ENCODE measurements at places on chromosomes 1 and 21. TPM values are rescaled to one million over a fixed set of nuclear protein-coding genes. Genes with fewer than 3 reads are reported as not detected.
A peak's percentile ranks its signal among the peaks of the same experiment; 100 is the strongest.

OR6N1 gene
- total RNA-seq = not detected

DYNLT5 gene
- total RNA-seq = 0.65 TPM

GJA8 gene
- total RNA-seq = not detected

TBX15 gene
- total RNA-seq = 2.3 TPM

CCDC185 gene
- not detected for total RNA-seq

RHEX gene
- total RNA-seq = 1.7 TPM

DNA sequence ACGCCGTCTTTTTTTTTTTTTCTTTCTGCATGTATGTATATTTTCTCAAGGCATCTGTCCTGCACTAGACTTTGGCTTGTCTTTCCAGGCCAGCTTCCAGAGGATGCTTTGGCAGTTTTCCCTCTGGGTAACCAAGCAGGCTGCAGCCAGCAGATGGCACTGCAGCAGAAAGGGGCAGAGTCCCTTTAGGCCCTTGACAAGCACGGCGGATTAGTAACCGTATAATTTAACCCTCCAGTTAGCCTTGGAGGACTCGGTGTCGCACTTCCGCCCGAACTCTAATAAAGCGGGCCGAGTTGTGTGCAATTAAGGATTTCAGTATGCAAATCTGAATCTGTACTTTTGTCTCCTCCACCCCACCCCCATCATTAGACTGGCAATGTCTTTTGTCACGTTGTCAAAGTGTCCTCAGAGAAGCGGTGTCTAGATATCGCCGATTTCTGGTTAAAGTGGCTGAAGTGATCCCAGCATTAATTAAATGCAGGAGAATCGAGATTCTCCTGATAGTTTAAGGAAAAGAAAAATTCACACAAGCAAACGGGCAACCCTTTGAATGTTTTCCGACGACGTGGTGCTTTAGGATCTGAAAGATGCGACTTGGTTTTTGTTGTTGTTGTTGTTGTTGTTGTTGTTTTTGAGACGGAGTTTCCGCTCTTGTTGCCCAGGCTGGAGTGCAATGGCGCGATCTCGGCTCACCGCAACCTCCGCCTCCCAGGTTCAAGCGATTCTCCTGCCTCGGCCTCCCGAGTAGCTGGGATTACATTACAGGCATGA, 1.1 kb upstream of the TMEM167B start:
- peak; percentile 61 for DNase-seq

GRCh38 chr1:93328809-93329760, 16.6 kb upstream of the DR1 start:
- no peak for DNase-seq

GRCh38 chr1:236018885-236019453, 45.9 kb downstream of the NID1 start:
- DNase-seq = peak; percentile 89

- no peak for DNase-seq
Observed at GRCh38 chr1:152880316-152880715, 2.2 kb downstream of the SMCP start.

DNA sequence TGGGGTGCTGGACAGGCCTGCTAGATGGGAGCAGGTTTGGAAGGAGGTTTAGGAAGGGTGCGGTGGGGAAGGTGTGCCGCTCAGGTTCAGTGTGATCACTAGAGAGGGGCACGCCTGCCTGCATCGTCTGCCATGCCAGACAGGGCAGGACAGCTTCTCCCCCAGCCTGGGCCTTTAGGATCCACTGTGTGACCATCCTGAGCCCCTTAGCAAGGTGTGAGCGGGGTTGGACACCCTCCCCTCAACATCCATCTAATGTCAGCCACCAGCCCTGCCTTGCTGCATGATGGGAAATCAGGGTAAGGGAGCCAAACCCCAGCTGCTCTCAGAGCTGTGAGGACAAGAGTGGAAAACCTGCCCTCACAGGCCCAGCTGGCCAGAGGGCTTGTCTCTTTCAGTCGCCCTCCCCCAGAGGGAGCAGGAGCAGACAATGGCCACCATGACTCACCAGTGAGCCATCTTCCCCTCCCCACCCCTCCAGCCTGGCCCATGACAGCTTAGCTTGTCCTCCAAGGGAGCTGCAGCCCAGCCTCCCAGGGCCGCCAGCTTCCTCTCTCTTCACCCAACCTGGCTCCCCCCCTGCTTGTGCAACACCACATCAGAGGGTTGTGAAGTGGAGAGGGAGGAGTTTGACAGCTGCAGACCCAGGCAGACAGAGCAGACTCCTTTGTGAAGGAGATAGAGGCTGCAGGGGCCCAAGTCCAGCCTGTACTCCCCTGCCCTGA, 37.0 kb downstream of the NUAK2 start:
- DNase-seq = peak; percentile 89

DNA sequence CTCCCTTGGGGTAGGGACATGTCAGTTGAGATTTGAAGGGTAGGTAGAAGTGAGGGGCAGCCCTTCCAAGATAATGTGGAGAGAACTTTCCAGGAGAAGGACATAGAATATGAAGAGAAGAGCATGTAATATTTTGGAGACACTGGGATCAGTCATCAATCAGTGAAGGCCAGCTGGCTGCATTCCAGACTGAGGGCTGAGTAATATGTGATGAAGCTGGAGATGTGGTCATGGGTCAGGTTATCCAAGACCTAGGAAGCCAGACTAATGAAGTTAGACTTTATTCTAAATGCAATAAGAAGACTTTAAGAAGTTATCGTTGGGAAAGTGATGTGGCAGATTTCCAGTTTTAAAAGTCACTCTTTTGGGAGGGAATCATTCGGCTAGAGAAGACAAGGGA, 262.0 kb downstream of the HMCN1 start:
- DNase-seq = peak; percentile 35

DNA sequence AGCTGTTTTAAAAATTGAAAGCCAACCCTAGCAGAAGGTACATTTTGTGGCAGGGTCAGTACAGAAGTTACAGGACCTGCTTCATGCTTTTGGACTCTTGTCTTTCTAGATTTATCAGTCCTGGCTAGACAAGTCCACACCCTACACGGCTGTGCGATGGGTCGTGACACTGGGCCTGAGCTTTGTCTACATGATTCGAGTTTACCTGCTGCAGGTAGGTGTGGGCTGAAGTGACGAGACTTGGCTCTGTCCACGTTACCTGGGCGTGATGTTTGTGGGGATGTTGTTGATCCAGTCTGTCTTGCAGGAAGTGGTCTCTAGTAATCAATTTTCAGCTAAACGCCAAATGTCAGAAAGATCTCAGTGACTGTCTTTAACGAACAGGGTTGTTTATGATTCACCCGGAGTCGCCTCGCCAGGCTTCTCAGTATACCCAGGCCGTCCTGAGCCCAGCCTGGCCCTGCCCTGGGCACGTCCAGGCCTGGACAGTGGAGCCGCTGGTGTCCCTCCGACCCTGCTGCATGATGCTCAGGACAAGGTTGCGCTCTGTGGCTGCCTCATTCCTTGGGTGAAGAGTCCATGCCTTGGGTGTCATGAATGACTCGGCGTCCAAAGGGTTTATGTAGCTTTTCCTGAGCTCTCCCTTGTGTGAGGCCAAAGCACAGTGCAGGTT, 5.5 kb downstream of the RER1 start:
- peak; percentile 45 for DNase-seq

- DNase-seq = no peak
Observed at GRCh38 chr21:43815107-43815613, 25.8 kb downstream of the RRP1 start.

GRCh38 chr1:194684636-194685035, 1498.2 kb upstream of the B3GALT2 start:
- DNase-seq = no peak

All from right cardiac atrium (tissue), 5 donors.